ENCODE measurements at places on chromosomes 2 and 18. TPM values are rescaled to one million over a fixed set of nuclear protein-coding genes. Genes with fewer than 3 reads are reported as not detected.
A peak's percentile ranks its signal among the peaks of the same experiment; 100 is the strongest.

DNA sequence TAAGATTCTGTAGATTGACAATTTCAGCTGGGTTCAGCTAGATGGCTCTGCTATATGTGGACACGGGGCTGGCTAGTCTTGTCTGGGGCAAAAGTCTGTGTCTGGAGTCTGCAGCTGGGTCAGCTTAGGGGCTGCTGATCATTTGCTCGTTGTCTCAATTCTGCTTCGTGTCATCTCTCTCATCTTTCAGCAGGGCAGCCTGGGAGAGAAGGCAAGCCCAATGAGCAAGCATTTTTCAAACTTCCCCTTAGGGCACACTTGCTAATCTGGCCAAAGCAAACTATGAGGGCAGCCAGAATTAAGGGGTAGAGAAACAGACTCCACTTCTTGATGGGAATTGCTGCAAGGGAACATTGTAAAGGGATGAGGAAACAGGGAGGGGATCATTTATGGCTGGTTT is 462.6 kb downstream of the SLC4A3 start:
- DNase-seq, result no peak

DNA sequence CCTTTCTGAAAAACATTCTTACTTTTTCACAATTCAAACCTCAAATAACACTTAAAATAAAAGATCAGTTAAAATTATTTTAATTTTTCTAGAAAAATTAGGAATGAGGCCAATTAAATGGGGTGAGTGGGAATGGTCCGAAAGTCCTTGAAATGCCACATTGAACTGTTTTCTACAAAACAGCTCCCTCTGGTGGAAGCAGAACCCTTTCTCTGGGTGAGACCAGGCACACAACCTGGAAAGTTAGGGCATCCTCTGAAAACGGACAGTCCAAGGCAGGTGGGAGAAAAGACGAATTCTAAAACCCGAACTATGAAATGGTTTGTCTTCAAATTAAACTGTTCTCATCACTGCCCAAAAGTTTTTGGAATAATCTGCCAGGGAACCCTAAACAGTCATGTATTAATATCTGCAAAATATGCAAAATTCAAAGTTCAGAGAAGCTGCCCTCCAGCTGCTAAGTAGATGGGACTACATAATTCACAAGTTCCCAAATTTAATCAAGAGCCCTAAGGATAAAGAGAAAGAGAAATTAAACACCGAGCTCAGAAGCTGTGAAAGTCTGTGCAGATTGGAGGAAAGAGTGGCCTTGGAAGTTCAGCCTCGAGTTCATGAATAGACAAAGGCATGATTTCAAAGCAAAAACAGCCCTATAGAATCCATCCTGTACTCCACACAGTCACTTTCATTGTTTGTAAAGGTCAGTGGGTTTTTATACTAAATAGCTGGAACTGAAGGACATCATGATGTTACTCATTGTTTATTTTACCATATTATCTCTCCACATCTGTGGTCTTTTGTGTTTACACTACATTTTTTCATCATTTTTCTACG is 108.3 kb downstream of the PIEZO2 start:
- peak; percentile 94 for DNase-seq

GRCh38 chr2:135667045-135667444 is 74.6 kb upstream of the UBXN4 start:
- DNase-seq, result no peak

GRCh38 chr2:233470011-233470687 is 96.4 kb downstream of the USP40 start:
- no peak for DNase-seq

DNA sequence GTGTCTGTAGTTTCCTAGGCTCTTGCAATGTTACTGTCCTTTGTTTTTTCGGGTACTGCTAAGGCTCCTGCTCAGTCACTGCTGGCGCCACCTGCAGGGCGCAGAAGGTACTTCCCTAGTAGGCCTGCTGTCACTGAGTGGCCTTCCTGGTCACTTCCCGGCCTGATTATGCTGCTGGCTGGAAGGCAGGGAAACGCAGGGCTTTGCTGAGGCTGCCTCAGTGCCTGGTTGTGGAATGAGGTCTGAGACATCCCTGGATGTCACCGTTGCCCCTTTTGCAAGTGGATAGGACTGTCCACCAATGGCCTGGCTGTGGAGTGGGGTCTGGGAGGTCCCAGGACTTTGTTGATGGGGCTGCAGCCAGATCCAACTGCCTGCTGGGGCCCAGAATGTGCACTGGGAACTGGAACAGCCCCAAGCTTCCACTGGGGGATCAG is 13.1 kb downstream of the DAW1 start:
- peak; percentile 75 for DNase-seq

GRCh38 chr2:197079832-197080555 is 153.5 kb upstream of the PGAP1 start:
- DNase-seq, result no peak

GRCh38 chr18:28189400-28190239 is 12.7 kb upstream of the CDH2 start:
- peak; percentile 54 for DNase-seq

- no peak for DNase-seq
Measured at GRCh38 chr2:233597522-233597921, 19.9 kb upstream of the UGT1A8 start.

DNA sequence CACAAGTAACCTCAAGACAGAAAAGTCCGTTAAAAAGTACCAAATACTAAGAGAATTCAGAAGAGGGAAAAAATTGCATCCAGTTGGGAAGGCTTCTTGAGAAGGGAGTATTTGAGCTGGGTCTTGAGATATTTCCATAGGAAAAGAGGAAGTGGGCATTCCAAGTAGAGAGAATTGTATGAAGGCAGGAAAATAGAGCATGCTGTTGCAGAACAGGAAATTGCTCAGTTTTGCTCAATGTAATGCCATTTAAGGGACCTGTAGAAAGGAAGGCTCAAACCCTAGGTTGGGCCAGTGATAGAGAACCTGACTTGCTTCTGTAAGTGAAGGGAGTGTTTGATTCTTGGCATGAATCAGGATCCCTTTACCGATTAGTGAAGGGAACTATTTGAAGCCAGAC is 1.0 kb upstream of the ZC3H8 start:
- no peak for DNase-seq

CSRNP3 gene
- not detected for total RNA-seq

KCNS3 gene
- total RNA-seq, result not detected

KCNIP3 gene
- not detected for total RNA-seq

FAP gene
- total RNA-seq, result not detected

MYOM1 gene
- total RNA-seq, result 1.0 TPM
